ENCODE measurements at places on chromosomes 13 and 19.

DNA sequence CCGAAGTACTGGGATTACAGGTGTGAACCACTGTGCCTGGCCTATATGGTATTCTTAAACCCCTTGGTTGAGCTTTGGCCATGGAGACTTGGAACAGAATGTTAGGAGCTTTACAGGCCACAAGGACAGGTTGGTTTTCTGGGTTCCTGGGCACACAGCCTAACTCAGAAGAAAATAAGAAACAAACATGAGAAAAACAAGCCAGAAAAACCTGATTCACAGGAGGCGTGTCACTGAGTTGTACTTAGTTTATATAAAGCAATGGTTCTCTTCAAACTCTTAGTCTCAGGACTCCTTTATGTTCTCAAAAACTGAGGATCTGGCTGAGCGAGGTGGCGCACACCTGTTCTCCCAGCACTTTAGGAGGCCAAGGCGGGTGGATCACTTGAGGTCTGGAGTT is 125.1 kb upstream of the SPATA13 start:
- no peaks in the 10 kb centered on the region for H3K27me3 ChIP-seq
- no peak overlapping the region for H3K27ac ChIP-seq
- no peak overlapping the region for H3K4me3 ChIP-seq

GRCh38 chr19:49916839-49917733 is 11.9 kb upstream of the ATF5 start:
- no peaks in the 10 kb centered on the region for H3K27me3 ChIP-seq
- no peak overlapping the region for H3K4me3 ChIP-seq
- H3K4me1 ChIP-seq: peaks cover 30% of the 10 kb centered on the region
- peak overlapping the region; percentile 96 for H3K27ac ChIP-seq

DNA sequence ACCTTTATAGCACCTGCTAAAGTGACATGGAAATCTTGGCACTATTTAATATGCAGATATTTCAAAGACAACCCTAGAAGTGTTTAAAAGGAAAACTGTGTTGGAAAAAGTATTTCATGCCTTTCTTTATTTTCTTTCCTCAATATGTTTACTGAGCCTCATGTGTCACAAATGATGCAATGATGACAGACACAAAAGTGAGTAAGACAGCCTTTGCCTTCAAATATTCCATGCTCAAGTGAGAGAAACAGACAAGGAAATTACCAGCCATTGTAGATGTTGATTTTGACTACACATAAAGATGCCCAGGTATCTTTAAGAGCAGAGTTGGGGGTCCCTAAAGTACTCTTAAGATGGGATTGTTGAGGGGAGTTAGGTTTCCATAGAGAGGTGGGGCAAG is 48.0 kb upstream of the TPP2 start:
- H3K27ac ChIP-seq: no peak overlapping the region
- DNase-seq: no peak
- H3K27me3 ChIP-seq: peaks cover 3% of the 10 kb centered on the region
- no peaks in the 10 kb centered on the region for H3K36me3 ChIP-seq
- H3K4me1 ChIP-seq: no peaks in the 10 kb centered on the region
- no peak overlapping the region for H3K4me3 ChIP-seq

- no peaks in the 10 kb centered on the region for H3K27me3 ChIP-seq
- peak overlapping the region; percentile 91 for H3K4me3 ChIP-seq
- DNase-seq: peak; percentile 59
- peaks cover 31% of the 10 kb centered on the region for H3K4me1 ChIP-seq
- H3K36me3 ChIP-seq: peaks cover 36% of the 10 kb centered on the region
These were observed 2.4 kb downstream of the DZIP1 start for GRCh38 chr13:95642028-95642621.

DNA sequence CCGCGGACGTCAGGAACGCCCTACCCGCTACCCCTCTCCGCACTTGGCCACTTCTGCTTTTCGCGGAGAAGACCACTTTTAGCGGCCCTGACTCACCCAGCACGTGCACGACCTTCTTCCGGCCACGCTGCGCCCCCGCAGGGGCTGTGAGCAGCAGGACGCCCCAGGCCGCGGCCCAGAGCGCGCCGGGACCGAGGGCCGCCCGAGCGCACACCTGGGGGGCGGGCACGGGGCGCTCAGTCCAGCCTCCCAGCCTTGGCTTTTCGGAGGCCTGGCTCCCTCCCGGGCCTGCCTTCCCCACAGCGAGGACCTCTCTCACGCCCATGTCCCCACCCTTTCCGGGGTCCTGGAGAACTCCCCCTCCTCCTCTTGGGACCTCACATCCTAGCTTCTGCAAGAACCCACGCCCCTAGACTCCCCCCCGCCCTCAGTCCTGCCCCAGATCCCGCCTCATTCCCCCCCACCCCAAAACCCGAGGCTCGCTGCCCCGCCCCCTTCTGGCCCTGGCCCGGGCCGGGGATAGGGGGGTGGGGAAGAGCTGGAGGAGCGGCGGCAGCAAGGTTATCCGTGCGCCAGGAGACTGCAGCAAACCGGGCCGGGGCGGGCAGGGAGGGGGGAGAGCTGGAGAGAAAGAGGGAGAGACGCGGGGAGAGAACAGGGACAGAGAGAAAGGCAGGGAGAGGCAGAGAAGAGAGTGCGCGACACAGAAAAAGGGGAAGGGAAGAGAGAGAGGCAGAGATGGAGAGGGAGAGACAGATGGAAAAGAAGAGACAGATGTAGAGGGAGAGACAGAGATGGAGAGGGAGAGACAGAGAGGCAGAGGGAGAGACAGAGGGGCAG is 11.5 kb downstream of the TM6SF2 start:
- peaks cover 21% of the 10 kb centered on the region for H3K36me3 ChIP-seq
- peak overlapping the region; percentile 77 for H3K4me3 ChIP-seq
- H3K4me1 ChIP-seq: peaks cover 20% of the 10 kb centered on the region
- H3K27me3 ChIP-seq: peaks cover 55% of the 10 kb centered on the region
- DNase-seq: peak; percentile 74

DNA sequence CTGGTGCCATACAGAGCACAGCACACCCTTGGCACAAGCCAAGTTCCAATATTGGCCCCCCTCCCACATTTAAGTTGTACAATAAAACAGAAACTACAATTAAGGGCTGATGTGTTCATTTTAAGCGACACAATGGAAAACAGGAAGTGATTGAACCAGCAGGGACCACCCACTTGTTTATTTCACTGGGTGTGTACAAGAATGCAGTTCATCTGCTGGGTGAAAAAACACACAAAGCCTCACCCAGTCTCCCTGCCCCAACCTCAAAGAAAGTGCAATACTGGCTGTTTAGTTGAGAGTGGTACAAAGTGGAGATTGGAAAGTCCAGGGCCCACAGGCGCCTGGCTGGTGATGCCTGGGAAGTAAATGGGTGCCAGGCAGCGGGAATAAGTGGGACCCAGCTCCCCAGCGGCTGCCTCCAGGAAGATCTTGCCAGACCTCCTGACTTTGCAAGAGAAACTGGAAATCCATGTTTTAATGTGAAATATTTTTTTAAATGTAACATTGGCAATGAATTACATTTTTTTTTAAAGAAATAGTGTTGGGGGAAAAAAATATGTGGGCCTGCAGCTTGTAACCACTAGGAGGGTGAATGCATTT is 322.1 kb downstream of the ZNF536 start:
- H3K4me3 ChIP-seq: no peak overlapping the region
- no peak for DNase-seq
- H3K36me3 ChIP-seq: no peaks in the 10 kb centered on the region
- no peak overlapping the region for H3K27ac ChIP-seq
- H3K4me1 ChIP-seq: peaks cover 70% of the 10 kb centered on the region
